ENCODE measurements at places on chromosomes 12 and 14. TPM values are rescaled to one million over a fixed set of nuclear protein-coding genes. Genes with fewer than 3 reads are reported as not detected.

Gene CLEC2A
- polyA plus RNA-seq: not detected

GRCh38 chr14:77026930-77027537, 1.5 kb downstream of the IRF2BPL start:
- DNase-seq: peak; percentile 69

DNA sequence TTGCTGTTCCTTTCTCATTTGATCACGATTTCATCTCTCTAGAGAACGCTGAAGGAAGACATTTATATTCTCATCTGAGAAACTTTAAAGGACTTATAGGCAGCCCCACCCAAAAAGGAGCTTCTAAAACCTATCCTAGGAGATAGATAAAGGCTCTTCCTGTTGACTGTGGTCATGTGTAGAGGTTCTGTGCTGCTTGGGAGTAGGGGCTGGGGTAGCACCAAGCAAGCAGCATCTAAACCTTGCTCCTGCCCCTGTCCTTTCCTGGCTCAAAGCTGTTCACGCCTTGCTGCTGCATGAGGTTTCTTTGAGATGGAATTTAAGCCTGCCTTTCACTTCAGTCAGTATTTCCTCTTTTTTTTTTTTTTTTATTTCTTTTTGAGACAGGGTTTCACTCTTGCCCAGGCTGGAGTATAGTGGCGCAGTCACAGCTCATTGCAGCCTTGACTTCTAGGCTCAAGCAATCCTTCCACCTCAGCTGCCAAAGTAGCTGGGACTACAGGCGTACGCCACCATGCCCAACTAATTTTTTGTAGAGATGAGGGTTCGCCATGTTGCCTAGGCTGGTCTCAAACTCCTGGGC, 41.4 kb downstream of the RAB35 start:
- no peak for DNase-seq

Gene YAF2
- 14.4 TPM for polyA plus RNA-seq

DNA sequence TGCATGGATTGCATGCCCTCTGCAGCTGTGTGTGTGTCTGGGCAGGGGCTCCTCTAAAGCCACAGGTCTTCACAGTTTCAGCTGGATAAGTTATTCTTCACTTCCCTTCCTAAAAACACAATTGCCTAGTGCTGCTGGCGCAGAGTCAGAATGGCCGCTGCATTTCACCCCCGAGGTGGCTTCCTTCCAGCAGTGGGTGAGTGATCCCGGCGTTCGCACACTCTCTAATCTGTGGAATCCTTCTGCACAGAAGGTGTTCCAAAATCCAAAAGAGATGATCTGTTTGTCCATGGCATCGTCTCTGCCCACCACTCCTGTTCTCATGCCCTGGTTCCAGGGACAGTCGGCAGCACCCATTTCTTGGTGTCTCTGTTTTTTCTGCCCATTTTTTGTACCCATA, 340.7 kb downstream of the DPF3 start:
- no peak for DNase-seq

- peak; percentile 11 for DNase-seq
Measured at GRCh38 chr14:95389471-95390011, 69.8 kb upstream of the CLMN start.

DNA sequence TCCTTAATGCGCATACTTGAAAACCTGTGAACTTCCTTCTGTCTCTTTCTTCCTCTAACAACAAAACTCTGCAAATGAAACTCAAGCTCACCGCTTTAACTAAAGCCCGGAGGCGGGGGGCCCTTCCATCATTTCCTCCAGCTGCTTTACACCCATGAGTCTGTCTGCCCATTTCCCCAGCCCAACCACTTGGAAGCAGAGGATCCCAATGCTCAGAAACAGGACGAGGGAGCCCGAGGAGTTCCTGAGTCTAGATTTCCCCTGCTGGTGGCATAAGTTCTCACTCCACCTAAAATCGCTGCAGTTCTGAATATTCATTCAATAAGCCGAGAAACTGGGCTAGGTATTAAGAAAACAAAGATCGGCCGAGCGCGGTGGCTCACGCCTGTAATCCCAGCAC, 30.8 kb downstream of the GPR19 start:
- no peak for DNase-seq

Gene KRT77
- polyA plus RNA-seq: not detected

Gene TMEM132C
- polyA plus RNA-seq: 0.44 TPM

Gene CLEC4A
- polyA plus RNA-seq: 5.5 TPM

- DNase-seq: no peak
Measured at GRCh38 chr12:106049546-106049945, 89.2 kb downstream of the NUAK1 start.

DNA sequence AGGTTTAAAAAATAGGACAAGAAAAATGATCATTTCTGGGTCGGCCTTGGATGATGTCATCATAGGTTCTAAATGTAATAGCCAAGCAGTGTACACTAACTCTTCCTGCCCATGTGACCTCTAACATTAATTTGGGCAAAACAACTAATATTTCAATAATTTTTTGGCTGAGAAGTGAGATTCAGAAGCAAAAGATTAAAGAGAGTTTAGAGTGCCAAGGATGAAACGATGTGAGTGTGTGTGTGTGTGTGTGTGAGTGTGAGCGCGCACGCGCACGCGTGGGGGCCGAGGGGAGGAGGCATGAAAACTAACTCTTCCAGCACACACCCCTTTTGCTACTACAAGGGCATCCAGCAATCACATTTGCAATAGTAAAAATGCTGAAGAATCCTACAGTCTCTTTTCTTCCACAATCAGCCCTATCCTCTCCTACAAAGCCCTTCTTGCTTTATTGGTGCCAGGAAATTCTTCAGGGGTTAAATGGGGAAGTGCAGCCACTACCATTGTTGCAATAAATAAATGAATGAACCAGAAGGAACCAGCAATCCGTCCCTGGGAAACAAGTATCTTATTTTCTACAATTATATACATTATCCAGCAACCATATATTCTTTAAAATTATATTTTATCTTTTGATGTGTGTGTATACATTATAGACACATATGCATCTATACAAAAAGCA, 52.9 kb downstream of the PEBP1 start:
- DNase-seq: peak; percentile 82

DNA sequence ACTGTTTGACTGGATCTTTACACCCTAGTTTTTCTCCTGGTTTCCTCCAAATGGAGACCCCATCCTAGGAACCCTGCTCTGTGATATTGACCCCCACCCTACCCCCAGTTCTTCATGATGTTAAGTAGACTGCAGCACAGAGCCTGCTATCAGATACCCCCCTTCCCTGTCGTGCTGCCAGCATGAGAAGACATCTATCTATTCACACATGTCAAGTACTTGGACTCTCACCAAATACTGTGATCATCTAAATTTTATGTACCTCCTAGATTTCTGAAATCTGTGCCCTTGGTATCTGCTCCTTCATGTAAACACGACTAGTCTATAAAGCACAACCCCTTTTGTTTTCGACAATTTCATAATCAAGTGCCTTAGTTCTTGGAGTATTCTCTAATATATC, 38.9 kb downstream of the FERMT2 start:
- peak; percentile 29 for DNase-seq

- DNase-seq: no peak
Measured at GRCh38 chr14:96001866-96002497, 37.2 kb upstream of the C14orf132 start.

Gene CBLN3
- polyA plus RNA-seq: 1.9 TPM

- no peak for DNase-seq
Measured at GRCh38 chr12:38384816-38385378, 68.3 kb downstream of the ALG10B start.

- no peak for DNase-seq
Measured at GRCh38 chr12:20883288-20883687, 72.8 kb downstream of the SLCO1B3 start.

- no peak for DNase-seq
Measured at GRCh38 chr14:101591582-101591981, 30.3 kb downstream of the DIO3 start.

DNA sequence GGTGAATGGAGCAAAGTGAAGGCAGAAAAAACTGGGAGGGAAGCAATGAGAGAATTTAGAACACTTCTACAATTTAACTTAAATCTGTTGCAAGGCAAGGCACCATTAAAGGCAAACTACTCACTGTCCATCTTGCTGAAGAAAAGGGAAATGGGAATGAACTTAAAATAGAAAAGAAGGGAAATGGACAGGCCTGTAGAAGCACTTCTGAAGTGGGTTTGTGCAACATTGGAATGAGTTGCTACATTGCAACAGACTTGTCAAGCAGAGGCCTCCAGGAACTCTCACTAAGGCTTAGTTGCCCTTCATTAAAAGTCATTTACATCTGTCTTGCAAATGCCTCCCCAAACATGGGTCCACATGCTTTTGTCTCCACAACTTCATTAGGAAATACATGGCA, 13.7 kb upstream of the OR10AD1 start:
- no peak for DNase-seq

- no peak for DNase-seq
Measured at GRCh38 chr12:118840399-118840798, 140.9 kb upstream of the SRRM4 start.

DNA sequence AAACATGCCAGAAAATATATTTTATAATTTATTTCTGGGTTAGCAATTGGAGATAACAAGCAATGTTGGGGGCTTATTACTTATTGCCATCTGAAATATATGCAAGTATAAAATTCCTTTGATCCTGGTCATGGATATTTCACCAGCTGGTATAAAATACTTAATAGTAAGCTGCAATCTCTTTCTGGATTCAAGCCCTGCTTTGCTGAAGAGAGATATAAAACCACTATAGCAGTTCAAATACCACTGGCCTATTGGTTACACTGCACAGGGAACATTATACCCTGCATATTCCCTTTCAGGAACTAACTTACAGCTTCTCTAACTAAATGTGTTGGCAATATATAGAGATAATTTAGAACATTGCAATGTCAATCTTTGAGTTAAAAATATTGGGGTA, 546.2 kb upstream of the ATP2B1 start:
- DNase-seq: no peak

Gene TSHR
- polyA plus RNA-seq: 0.04 TPM

GRCh38 chr14:99930420-99931274, 134.6 kb upstream of the EVL start:
- no peak for DNase-seq

DNA sequence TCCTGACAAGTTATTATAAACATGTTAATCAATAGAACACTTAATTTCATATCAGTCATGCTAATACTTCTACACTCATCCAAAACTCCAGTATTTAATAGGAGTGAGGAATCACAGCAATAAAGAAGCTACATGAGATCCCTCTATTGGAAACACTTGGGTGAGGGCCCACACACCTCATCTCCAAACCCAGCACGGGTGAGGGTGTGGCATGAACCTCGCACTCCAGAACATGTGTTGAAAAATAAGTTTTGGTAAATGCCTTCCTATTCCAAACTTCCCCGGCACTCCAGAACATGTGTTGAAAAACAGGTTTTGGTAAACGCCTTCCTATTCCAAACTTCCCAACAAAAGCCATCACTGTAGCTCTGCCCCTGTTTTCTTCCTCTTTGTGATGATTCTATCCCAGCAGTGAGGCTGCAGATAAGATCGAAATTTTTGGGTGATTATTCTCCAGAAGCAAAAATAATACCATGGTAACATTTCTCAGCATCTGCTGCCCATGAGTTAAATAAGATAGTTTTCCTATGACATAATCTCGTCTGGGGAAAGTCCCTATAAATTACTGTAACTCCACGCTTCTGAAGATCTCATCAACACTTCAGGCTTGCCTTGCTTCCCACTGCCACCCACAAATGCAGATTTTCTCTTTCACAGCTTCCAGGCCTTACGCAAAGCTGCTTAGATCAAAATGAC, 24.4 kb upstream of the PTPRB start:
- DNase-seq: no peak

Gene ARHGAP9
- polyA plus RNA-seq: 26.2 TPM

- no peak for DNase-seq
Measured at GRCh38 chr12:119068129-119068856, 87.0 kb downstream of the SRRM4 start.

DNA sequence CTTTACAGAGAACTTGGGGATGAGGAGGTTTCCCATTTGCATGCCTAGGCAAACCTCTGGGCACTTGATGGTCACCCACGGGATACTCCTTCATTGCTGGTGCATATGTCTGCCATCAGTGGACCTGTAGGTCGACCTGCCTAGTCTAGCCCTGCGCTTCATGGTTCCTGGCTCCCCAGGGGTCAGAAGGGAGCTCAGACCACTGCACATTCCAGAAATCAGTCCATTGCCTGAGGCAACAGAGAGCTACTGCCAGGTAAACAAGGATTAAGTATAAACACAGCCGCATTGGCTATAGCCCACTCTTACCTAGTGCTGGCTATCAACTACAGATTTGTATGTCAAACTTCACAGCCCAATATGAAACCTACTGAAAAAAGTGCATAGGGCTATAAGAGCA, 476.4 kb downstream of the SOX5 start:
- DNase-seq: no peak

- no peak for DNase-seq
Measured at GRCh38 chr12:52369211-52369610, 1.9 kb upstream of the KRT85 start.

Gene SDR9C7
- polyA plus RNA-seq: not detected

Gene NFE2
- polyA plus RNA-seq: 3.5 TPM

Gene ACOT4
- 1.8 TPM for polyA plus RNA-seq

Gene LRRIQ1
- polyA plus RNA-seq: 4.6 TPM

DNA sequence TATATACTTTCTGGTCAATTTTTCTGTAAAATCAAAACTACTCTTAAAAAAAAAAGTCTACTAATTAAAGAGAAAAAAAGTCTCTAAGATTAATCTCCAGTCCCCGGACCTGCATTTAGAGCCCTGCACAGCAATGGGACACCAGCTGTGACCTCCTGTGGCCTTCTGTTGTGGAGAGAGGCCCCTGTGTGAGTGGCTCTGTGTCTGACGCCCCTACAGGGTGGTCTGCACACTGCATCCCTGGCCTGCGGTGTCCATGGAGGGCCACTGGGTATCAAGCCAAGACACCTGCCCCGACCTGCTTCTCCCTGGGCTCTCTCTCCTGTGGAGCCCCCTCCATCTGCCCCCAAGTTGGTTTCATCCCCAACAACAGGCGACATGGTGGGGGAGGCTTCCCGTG, 248.0 kb upstream of the DIO3 start:
- no peak for DNase-seq

DNA sequence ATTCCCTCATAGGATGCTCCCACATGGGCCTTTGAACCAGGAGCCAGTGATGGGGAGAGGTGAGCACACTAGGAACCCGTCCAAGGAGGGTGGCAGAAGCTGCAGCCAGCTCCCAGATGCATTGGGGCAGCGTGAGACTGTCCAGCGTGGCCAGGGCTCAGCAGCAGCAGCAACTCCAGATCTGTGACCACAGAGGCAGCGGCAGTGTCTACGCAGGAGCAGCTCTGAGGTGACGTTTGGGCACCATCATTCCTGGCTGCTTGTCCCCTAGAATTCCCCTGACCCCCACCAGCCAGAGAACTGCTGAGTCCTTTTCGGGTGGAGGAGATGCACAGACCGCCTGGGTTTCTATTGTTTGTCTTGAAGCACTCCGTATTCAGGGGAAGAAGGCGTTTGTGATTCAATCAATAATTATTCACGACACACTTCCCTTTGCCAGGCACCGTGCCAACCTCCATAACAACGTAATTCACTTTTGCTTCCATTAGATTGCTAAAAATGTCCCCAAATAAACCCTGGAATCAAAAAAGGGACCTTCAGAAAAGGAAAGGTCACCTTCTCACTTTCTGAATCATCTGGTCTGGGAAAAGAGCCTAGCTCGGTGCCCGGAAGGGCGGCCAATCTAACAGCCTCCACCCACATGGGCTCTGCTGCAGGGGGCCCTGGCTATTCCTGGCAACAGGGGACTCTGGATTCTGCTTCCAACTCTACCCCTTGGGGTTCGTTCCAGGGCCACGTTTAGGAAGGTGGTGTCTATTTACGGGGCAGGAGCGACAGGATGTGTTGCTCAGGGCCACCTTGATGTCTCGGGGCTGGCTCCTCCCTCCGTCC, 11.4 kb upstream of the BDKRB2 start:
- no peak for DNase-seq
